HEK293T (cell line): ENCODE measurements at places on chromosomes 3 and 15.

DNA sequence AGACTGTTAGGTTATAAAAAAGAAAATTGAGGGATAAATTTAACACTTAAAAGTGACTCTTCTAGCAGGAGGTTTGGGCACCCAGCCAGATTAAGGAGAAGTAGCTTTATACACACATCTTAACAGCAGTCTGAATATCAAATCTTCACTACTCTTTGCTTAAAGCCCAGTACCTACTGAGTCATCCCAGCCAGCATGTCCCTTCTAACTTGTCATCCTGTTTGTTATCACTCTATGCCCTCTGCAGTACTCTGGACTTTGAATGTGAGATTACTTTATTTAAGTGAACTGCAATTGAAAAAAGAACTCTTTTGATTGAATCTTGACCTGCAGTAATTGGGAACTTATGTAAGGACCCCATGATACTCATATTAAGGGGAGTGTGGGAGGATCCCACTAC, 77.6 kb downstream of the FHIT start:
- no peak for DNase-seq

DNA sequence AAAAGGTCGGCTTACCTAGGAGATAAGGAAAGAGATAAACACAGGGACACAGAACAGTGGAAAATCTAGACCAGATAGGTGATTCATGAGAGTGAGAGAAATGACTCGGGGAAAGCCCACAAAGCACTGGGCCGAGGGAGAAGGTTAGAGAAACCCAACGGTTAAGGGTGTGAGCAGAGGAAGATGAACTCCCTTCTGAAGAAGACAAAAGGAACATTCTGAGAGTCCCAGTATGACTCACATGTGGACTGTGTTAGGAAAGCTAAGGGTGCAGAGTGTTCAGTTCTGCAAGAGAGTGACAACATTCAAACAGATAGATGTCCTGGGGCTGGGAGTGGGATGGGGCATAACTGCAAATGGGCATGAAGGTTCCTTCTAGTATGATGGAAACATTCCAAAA, 83.0 kb downstream of the CNTN3 start:
- DNase-seq, result no peak

- no peak for DNase-seq
Observed at GRCh38 chr3:98855806-98856400, 45.6 kb downstream of the DCBLD2 start.

GRCh38 chr3:111870620-111871019, 11.6 kb downstream of the PHLDB2 start:
- no peak for DNase-seq

DNA sequence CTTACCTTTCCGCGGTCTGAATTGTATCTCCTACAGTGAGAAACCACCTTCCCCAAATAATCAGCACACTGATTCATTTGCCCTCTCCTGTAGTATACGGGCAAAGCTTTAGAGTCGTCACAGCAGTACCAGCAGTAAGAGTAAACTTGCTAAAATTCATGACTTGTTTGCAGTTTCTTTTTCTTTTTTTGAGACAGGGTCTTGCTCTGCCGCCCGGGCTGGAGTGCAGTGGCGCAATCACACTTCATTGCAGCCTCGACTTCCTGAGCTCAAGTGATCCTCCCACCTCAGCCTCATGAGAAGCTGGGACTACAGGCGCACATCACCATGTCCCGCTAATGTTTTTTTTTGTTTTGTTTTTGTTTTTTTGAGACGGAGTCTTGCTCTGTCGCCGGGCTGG, 11.9 kb downstream of the SCAMP5 start:
- no peak for DNase-seq

DNA sequence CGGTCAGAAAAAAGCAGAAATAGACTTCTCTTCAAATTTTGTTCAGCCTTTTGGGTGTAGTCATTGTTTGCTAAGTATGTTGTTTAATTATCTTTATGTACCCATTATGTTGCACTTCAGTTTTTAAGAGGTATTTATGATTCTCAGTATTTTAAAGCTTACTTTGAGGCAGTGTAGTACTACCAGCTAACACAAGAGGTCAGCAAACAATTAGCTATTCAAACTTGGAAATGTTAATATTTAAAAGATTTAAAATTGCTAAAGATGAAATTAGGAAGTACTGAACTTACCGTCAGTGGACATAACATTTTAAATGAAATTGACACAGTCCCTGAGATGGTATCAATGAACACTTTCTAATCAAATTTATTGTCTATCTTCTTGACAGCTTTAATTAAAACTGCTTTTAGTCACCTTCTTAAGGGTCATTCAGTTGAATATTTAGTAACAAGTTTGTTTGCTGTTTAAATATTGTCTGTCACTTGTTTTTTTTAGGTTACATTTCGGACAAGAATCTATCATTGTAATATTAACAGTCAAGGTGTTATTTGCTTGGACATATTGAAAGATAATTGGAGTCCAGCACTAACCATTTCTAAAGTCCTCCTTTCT, 28.1 kb downstream of the NKIRAS1 start:
- DNase-seq, result no peak

GRCh38 chr3:151210676-151211381, 7.8 kb upstream of the GPR171 start:
- DNase-seq, result no peak

- no peak for DNase-seq
Observed at GRCh38 chr15:73957785-73958184, 31.5 kb downstream of the LOXL1 start.
